ENCODE measurements at places on chromosomes 2 and 18.

DNA sequence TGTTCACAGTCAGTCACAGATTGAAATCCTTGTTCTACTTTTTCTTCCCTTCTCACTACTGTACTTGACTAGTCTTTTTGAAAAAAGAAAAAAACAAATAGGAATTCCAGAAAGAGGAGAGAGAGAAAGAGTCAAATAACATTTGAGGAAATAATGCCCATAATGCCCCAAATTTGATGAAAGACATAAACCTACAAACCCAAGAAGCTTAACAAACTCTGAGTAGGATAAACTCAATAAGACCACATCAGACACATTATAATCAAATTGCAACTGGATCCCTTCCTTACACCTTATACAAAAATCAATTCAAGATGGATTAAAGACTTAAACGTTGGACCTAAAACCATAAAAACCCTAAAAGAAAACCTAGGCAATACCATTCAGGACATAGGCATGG lies 30.9 kb downstream of the TMEM185B start:
- DNase-seq: no peak

DNA sequence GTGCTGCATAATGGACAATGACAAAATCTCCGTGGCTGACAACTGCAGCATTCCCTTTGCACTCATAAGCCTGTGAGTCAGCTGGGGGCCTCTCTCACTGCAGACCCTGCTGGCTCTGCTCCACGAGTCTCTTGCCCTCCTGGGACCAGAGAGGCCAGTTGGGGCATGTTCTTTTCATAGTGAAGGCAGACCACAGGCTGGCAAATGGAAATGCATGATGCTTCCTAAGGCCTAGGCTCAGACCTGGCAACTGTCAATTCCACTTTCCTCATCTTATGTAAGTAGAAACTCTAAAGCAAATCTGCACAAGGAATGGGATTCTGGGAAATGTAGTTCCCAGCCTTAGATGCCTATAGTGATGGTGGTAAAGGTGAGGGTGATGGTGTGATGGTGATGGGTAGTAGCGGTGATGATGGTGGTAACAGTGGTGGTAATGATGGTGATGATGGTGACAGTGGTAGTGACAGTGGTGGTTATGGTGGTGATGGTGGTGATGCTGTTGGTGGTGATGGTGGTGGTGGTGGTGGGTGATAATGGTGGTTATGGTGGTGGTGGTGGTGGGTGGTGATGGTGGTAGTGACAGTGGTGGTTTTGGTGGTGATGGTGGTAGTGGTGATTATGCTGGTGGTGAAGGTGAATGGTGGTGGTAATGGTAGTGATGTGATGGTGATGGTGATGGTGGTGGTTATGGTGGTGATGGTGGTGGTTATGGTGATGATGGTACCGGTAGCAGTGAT lies 185.8 kb upstream of the ARL4C start:
- no peak for DNase-seq

DNA sequence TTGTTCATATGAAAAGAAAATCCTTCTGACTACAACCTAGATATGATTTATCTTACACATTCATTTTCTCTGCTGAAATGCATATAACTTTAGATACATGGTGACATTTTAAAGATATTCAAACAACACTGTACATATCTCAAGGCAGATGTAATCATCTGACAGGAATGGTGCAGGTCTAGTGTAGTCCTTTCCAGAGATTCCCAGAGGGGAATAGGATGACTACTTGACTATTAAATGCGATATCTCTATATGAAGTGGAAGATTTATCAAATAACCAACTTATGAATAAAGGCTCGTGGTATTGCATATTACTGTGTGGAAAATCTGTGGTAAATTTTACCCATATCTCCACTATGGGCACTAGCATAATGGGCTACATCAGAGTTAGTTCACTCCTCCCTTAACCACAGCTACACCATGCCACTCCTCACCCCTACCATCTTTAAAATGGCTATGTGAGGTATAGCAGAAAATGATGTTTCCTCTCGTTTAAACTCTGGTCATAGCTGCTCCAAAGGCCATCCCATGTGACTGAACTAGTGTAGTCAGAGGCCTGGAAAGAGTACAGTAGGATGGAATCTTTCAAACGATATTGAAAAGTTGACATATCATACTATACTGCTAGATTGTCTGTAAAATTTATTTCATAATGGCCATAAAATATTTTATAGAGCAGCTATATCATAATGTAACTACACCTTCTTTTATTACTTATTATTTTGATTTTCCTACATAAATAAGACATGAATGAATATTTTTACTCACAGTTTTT lies 9.1 kb upstream of the ITPRID2 start:
- DNase-seq: no peak

GRCh38 chr2:20431772-20432171 lies 15.1 kb upstream of the RHOB start:
- DNase-seq: no peak

GRCh38 chr2:9656270-9656766 lies 25.5 kb upstream of the YWHAQ start:
- no peak for DNase-seq

DNA sequence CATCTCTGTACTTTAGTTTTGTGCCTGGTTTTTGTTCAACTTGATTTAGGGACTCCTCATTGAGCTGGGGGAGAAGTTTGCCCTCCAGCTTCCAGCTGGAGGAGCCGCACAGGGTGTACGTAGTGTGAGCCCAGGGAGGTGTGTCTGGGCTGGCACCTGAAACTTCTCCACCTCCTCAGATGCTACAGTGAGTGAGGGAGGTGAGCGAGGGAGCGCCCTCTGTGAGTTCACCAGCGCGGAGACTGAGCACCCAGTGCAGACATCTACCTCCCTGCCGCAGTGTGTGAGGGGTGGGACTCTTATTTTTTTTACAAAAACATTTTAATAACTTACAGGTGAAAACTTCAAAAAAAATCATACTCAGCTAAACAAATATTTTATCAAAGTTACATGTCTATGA lies 204.2 kb upstream of the HS6ST1 start:
- DNase-seq: no peak

DNA sequence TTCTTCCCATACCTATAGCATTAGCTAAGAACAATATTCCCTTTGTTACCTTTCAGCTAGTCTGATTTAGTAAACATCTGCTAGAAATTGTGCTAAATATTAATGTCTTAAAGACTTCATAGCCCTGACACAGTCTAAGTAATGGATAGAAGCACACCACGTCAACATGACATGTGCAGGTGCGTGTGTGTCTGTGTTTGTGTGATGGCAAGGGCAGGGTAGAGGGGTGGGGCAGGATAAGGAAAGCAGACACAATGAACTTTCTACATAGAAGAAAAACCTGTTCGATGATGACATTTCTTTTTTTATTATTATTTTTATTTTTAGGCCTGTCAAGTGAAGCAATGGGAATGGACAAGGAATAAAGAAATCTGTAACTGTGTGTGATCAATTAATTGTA lies 223.3 kb downstream of the NOL4 start:
- no peak for DNase-seq

DNA sequence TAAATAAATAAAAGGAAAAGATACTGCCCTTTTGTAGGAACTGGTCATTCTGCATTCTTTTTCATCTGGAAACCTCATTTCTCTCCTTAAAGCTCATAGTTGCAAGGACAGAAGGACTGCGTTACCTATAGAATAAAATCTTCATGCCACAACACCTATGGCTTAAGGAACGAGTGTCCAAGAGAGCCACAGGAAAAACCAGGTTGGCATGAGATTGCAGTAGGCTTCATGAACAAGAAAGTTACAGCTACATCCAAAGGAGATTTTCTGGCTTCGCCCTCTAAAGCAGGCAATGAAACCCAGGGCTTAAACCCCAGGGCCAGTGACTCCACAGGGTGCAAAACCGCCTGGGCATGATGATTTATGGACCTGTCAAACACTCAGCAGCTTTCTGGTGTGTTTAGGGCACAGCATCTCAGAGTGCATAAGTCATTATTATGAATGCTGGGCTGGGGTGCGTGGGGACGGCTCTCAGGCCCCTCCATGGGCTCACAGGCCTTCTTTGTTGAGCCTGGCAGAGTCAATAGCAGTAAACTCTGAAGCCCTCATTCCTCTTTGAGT lies 30.7 kb upstream of the PIEZO2 start:
- no peak for DNase-seq

GRCh38 chr2:106536490-106536889 lies 49.3 kb downstream of the CD8B2 start:
- DNase-seq: no peak
